NCI-H1417 (cell line): ENCODE measurements at places on chromosomes 3 and 15.

GRCh38 chr15:40815042-40815698, 7.9 kb upstream of the DNAJC17 start:
- DNase-seq: no peak

GRCh38 chr3:127019449-127019848, 36.5 kb downstream of the PLXNA1 start:
- DNase-seq: no peak

- no peak for DNase-seq
These were observed 61.7 kb downstream of the SLC6A6 start for GRCh38 chr3:14464141-14464465.

GRCh38 chr15:82649226-82649999, 2.2 kb upstream of the CPEB1 start:
- no peak for DNase-seq

- DNase-seq: no peak
These were observed 21.6 kb upstream of the TAFA4 start for GRCh38 chr3:68953816-68954444.

GRCh38 chr3:134239538-134239937, 11.1 kb downstream of the RYK start:
- DNase-seq: no peak

- no peak for DNase-seq
These were observed 3.1 kb upstream of the ACKR4 start for GRCh38 chr3:132593947-132594323.

DNA sequence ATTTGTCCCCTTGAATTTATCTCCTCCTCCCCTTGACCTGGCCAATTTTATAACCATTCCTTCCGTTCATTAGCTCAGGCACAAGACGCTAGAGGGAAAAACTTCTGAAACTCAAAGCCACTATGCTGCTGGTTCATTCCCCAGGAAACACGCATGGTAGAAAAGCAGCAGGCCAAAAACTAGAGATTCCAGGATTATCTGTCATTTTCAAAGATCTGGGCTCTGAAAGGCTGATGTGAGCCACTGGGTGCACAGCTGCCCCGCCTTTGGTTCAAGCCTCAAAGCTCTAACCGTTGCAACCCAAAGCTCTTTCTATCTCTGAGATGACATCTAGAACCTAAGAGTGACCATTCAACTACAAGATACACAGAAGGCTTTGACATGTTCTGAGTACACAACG, 6.1 kb downstream of the ANP32A start:
- no peak for DNase-seq
